ENCODE measurements at places on chromosomes 16 and 17.
A peak's percentile ranks its signal among the peaks of the same experiment; 100 is the strongest.

DNA sequence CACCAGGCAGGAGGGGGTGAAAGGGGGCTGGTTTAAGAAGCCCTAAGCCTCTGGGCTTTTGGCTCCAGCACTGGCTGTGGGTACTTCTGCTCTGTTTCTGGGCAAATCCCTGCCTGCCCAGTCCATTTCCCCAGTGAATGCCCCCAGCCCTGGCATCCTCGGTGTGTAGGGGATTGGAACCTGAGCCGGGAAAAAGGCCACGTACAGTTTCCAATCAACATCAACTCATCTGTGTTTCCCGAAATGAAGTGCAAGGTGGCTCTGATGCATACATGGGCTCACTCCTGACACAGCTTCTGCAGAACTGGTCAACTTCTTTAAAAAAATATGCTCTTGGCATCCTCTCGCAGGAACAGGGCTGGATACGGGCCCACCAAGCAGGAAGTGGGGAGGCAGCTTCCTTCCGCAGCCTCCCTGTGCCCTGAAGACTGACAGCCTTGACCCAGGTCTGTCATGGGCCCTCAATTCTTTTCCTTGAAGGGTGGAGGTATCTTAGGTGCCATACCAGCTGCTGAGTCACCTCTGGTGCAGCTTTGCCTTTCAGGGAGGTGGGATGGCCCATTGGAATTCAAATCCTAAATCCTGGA lies 73.3 kb downstream of the N4BP1 start:
- DNase-seq: peak; percentile 34

DNA sequence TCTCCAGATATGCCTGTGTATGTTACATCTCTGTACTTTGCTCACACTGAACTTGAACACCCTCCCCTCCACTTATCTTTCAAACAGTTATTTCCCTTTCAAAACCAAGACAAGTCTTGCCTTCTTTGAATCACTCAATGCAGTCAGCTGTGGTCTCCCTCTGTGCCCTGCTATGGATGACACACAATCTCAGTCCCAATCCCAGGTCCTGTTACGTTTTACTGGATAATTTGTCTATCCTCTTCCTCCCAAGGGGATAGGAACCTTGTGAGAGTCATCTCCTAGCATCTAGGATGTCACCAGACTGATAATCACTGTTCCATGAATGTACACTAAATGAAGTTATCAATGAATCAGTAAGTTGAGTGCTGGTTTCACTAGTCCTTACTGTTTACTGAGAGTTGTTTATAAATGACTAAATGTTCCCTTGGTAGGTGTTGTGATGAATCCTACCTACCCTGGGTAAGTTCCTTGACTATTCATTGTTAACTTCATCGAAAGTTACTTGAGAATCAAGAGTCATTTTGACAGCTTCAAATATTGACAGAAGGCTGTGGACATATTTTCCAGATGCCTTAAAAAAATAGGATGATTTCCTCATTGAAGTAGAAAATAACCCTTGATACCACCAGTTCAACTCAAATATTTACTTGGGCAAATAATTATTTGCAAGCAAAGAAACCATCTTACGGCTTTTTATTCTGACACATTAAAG lies 244.9 kb downstream of the PRKCA start:
- DNase-seq: no peak

GRCh38 chr16:72226136-72226535 lies 54.2 kb upstream of the PMFBP1 start:
- DNase-seq: no peak

GRCh38 chr16:83515395-83515794 lies 292.4 kb upstream of the HSBP1 start:
- no peak for DNase-seq

DNA sequence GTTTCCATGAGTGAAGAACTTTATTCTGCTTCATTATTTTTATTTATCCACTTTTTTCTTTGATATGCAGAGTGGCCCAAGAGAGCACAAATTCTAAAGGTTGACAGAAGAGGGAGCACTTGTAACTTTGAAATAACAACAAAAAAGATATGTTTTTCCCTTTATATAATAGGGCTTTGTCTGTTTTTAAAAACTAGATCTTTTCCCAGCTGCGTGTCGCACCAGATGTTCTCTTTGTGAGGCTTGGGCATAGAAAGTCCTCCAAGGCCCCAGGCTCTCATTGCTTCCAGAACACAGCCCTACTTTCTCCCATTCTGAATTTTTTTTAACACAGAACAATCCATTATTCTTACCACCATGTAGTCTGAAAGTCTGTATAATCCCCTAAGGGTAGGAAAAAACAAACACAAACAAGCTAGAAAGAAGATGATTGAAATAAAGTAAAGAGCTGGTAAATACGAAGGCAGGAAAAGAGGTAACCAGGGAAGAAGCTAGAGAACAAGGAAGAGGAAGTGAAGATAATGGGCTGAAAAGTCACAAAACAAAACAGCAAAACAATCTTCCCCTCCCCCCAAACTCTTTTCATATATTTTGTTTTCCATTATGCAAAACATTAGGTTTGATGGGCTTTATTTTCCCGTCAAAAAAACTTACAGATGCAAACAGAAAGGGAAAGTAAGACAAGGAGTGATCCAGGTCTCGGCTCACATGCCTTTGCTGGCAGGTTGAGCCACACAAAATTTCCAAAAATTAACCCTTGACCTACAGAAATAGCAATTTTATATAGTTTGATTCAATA lies 160.4 kb downstream of the ABCA8 start:
- peak; percentile 29 for DNase-seq

- DNase-seq: peak; percentile 86
Observed at GRCh38 chr17:35345926-35346771, 27.3 kb downstream of the SLFN11 start.

GRCh38 chr17:66647391-66647983 lies 187.4 kb upstream of the CACNG5 start:
- DNase-seq: no peak

- peak; percentile 69 for DNase-seq
Observed at GRCh38 chr16:17389384-17389783, 81.4 kb downstream of the XYLT1 start.

DNA sequence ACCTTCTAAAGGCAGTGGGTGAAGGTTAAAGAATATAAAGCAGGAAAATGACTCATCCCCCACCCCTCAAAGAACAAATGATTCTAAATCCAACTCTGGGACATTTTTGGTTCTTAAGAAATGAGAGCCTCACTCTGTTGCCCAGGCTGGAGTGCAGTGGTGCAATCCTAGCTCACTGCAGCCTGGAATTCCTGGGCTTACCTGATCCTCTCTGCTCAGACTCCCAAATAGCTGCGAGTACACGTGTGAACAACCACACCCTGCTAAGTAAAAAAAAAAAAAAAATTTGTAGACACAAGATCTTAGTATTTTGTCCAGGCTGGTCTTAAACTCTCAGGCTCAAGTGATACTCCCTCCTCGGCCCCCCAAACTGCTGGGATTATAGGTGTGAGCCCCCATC lies 298.8 kb upstream of the MAF start:
- DNase-seq: no peak

DNA sequence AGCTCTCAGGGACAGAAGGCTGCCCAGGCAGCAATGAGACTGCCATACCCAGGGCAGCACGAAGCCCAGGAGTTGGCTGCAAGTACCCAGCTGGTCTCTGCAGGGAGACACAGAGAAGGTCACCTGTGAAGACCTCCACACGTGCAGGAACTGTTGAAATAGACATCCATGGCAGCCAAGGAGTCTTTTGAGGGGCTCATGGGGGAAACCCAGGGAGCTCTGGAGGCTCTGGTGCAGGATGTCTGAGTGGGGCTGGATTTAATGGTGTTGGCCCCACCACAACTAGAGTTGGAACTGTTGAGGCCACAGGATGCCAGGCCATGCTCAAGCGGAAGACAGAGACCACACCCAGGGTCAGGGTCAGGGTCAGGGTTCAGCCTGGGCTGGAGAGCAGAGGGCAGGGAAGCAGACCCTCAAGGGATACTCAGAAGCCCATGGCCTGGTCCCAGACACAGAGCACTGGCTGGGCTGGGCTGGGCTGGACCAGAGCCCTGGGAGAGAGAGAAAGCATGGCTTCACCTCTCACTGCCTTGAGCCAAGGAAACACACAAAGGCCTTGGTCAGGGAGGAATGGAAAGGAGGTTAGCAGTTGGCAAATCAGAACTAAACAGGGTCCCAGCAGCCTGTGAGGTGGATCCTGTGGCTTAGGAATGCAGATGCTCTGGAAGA lies 21.4 kb downstream of the PITPNM3 start:
- DNase-seq: no peak

DNA sequence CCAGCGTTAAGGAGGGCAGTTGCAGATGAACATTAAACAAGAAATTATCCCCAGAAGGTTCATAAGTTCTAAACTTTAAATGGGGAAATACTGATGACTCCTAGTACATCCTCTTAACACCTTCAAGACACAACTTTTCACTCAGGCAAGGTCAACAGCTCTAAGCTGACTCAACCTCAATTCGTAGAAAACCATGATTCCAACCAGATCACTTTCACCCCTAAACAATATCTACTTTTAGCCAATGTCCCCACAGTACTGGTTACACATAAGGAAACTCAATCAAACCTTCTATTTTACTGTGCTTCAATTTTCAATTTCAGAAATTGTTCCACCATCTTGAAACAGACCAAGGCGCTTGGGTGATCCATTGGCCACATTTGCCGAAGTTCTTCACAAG lies 2.3 kb downstream of the CDYL2 start:
- no peak for DNase-seq

GRCh38 chr17:75738218-75738802 lies 17.1 kb downstream of the ITGB4 start:
- DNase-seq: peak; percentile 67

- DNase-seq: no peak
Observed at GRCh38 chr16:30838876-30839471, 52.0 kb upstream of the ZNF629 start.

- no peak for DNase-seq
Observed at GRCh38 chr17:1638624-1639300, 6.8 kb downstream of the SCARF1 start.

DNA sequence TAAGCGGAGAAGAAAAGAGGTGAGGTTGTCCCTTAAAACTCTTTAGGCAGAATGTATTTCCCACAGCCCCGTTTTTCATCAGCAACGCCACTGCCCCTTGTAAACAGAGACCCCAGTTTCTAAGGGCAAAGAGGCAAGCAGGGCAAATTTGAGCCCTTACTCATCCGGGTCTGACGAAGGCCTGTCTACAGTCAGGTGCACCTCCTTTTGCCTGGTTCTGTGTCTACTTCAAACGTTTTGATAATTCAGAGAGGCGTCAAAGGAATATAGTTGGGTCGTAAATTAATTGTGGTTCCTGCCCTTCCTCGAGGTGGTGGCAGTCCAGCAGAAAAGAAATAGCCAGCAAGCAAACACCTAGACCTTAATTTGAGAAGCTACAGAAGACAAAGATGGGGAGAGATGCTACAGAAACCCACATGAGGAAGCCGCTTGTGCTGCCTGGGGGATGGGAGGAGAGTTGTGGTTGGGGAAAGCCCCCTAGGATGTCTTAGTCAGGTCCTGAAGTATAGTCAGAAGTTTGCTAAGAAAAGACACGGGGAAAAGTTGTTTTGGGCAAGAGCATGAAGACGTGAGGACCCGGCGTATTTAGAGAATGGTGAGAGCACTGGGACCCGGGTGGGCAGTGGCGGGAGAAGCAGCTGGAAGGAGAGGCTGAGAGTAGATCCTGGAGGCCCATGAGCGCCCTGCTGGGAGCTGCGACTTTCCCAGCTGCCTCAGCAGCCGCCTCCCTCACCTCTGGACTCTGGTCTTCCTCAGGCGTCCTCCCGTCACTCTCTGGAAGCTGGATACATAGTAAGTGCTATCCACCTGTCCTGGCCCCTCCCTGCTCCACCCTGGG lies 2.4 kb downstream of the FBRS start:
- no peak for DNase-seq

- peak; percentile 33 for DNase-seq
Observed at GRCh38 chr16:9836118-9836736, 346.0 kb downstream of the GRIN2A start.

DNA sequence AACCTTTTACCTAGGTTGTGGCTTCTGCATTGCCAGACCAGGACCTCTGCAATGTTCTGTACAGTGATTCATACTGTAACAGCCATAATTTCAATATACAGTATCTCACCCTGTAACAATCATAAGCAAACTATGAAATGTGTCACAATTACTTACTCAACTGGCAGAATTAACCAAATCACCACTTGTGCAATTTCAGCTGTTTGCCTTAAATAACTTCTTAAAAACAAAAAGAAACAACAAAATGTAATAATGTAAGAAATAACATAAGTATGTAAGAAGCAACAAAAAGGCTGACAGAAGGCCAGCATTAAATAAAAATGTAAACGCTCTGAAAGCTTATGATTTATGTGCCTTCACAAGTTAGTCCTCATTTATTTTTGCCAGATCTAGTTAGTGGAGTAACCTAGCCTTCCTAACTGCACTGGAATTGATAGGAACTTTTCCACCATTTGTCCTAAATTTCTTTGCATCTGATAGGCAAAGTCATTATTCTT lies 96.9 kb downstream of the SKAP1 start:
- no peak for DNase-seq

- DNase-seq: no peak
Observed at GRCh38 chr16:26240807-26241206, 549.0 kb downstream of the HS3ST4 start.

DNA sequence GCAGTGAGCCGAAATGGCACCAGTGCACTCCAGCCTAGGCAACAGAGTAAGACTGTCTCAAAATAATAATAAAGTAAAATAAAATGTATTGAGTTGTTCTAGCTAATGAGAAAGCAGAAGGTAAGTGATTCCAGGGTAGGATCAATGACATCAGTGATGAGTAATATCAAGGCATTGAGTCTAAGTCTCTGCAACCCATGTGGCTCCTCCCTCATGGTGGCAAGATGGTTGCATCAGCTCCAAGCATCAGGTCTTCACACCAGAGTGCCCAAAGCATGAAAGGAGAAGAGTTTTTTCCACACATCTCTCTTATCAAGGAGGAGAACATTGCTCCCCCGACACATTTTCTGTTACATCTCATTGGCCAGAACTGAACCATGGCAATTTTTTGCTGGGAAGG lies 34.8 kb upstream of the GAS7 start:
- DNase-seq: no peak

DNA sequence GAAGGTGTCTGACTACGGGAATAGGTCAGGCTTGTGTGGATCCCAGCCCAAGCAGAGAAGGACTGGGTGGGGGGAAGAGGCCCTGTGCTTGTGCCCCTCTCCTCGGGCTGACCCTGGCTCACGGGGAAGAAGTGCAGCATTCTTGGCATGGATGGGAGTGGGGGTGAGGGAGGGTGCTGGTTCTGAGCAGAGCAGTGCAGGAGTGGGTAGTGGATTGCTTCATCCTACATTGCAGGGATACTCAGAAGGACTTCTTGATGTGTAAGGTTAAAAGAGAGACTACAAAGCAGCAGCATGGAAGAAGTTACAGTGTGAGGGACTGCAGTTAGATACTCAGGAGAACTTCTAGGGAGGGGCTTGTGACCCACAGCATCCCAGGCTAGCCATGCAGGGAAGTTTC lies 2.1 kb downstream of the ARHGAP23 start:
- peak; percentile 60 for DNase-seq

DNA sequence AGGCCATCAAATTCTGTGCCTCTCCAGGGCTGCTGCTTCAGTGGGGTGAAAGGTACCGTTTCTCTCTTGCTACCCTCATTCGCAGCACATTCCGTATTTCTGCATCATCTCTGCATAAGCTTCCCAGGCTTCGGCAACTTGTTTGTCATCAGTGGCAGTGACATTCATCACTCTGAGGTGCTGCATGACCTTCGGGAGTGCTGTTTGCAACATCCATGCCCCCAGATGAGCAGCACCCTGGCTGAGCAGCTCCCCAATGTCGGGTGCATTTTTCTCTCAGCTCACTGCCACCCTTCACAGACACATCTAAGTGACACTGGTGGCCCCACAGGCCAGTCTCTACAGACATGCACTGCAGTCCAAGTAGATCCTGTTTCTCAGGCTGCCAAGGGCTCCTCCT lies 3.8 kb downstream of the CREBBP start:
- no peak for DNase-seq

- peak; percentile 49 for DNase-seq
Observed at GRCh38 chr17:81870131-81870980, 781 bp downstream of the ARHGDIA start.
